Calu3 (cell line): ENCODE measurements at places on chromosomes 3 and 15. TPM values are rescaled to one million over a fixed set of nuclear protein-coding genes. Genes with fewer than 3 reads are reported as not detected.
A peak's percentile ranks its signal among the peaks of the same experiment; 100 is the strongest.

GRCh38 chr3:46212101-46212500, 4.0 kb upstream of the CCR1 start:
- DNase-seq: no peak

- peak; percentile 36 for DNase-seq
Measured at GRCh38 chr3:42079701-42080452, 11.3 kb upstream of the TRAK1 start.

DNA sequence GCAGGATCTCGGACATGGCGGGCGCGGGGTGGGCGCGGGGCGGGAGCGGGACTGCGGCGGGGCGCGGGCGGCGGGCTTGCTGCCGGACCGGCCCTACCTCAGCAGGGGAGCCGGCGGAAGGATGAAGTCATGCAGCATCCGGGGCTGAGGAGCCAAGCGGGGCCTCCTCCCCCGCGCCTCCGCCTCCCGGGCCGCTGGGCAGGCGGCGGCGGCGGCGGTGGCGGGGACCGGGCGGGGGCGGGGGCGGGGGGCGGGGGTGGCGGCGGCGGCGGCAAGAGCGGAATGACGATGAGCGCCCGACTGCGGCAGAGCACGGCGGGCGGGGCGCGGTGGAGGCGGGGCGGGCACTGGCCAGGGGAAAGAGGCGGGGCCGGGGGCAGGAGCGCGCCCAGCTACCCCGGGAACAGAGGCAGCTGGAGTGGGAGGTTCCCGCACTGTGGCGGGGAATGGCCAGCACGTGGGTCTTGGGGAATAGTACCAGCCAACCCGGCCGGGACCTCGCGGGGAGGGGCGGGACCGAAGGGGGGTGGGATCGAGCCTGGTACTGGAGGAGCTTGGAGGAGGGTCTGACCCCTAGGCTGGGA, at the start of gene CAMK2N2:
Gene CAMK2N2, minus strand, starts transcription at position 284 of the 584 bp plus-strand sequence. Its CDS starts 268 bp downstream, at position 16.
- peak; percentile 87 for DNase-seq

DNA sequence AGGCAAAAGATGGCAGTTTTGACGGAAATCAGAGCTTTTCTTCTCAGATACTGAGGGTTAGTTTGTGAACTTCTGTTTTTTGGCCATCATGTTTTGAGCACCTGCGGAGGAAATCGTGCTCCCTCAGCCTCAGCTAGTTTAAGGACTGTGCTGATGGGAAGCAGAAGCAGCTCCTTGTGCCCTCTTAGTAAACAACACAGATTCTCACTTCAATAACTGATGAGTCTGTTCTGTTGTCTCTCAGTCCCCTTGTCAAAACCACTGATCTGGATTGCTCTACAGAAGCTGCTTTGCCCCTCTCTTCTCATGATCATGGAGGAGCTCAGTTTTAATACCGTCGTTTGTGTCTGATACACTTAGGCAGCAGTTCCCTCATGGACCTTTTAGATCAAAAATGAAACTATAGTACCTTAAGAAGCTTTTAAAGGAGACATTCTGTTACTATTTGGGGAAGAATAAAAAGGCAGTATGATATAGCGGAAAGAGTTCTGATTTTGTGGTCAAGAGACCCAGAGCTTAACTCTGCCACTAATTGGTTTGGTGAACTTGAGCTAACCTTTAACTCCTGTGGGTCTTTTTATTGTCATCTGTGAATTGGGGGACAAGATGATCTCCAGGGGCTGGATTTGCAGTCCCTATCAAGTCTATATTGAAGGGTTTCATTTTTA, 152.6 kb downstream of the BBX start:
- no peak for DNase-seq

GRCh38 chr3:153274561-153274960, 112.5 kb downstream of the RAP2B start:
- no peak for DNase-seq

DNA sequence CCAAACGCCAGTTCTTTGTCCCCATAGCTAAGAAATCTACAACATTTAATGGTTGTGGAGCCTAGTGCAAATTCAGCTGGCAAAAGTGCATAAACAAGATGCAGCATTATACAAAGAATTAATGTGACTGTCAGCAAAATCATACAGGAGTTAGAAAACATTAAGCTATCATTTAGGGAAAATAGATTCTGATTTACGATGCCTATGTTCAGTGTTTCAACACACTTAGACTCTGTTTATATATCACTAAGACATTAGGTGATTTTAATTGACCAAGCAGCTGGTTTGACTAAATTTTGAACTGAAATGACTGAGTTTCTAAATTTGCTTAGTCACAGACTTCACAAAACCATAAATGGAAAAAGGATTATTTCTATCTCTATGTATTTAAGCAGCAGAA, 1076.8 kb downstream of the TBL1XR1 start:
- DNase-seq: no peak

GRCh38 chr3:169528289-169528688, 135.2 kb downstream of the MECOM start:
- no peak for DNase-seq

DNA sequence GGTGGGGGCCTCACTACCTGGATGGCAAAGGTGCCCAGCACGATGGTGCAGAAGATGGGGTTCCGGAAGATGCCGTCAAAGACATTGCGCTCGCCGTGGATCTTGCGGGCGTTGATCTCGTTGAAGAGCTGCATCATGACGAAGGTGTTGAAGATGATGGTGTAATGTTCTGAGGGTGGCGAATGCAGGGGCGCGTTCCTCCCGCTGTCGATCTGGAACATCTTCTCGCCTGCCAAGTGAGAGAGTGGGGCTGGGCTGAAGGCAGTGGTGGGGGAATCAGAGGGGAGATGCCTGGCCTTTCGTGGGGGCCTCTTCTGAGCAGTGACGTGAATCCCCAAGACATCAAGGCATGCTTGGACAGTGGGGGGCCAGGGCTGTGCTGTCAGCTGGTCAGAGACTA, 19.6 kb upstream of the SEC13 start:
- DNase-seq: no peak

DNA sequence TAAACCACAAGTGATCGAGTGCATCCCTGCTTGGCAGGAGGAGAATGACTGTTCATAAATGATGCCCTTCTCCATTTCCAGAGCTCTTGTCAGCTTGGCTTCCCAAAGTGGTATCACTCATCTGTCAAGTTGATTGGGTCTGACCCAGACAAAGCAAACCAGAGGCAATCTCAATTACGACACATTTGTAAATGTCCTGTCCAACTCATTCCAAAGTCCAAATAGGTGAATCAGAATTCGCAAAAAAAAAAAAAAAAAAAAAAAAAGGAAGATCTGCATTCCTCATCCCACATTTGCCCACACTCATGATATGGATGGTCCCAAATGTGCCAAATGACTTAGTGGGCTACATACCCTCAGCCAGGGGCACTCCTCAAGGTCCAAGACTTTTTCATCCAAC, 91.9 kb downstream of the LRRC3B start:
- no peak for DNase-seq

GRCh38 chr3:72523429-72524151, 324.7 kb downstream of the SHQ1 start:
- DNase-seq: no peak

GRCh38 chr15:75076277-75076676, 52.9 kb downstream of the PPCDC start:
- no peak for DNase-seq

DNA sequence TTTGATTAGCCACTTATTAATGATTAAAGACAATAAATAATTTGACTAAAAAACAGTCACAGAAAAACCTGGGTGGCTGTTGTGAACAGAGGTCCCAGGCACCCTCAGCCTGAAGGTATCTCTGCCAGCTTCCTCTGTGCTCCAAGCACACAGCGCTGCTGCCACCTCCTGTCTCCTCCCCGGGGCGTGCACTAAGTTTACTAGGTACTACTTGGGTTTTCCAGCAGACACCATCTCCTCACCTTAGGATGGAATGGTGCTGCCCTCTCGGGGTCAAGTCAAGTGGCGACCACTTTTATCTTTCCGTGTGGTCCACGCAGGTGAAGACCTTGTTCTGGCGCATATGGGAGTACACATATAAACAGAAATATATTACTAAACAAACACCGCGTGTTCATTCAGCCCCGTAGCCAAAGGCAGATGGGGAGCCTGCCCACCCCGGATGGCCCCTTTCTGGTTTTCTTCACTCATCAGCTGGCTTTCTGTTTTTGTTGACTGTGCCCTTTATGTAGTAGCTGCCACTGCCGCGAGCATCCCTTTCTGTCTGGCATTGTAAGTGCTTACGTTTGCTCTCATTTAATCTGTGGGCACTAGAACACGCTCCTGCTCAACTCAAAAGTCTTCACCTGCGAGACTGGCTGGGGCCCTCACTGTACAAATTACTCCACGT, 128.0 kb downstream of the LRIG1 start:
- DNase-seq: no peak

GRCh38 chr15:32825219-32825618, 107.4 kb downstream of the GREM1 start:
- no peak for DNase-seq

DNA sequence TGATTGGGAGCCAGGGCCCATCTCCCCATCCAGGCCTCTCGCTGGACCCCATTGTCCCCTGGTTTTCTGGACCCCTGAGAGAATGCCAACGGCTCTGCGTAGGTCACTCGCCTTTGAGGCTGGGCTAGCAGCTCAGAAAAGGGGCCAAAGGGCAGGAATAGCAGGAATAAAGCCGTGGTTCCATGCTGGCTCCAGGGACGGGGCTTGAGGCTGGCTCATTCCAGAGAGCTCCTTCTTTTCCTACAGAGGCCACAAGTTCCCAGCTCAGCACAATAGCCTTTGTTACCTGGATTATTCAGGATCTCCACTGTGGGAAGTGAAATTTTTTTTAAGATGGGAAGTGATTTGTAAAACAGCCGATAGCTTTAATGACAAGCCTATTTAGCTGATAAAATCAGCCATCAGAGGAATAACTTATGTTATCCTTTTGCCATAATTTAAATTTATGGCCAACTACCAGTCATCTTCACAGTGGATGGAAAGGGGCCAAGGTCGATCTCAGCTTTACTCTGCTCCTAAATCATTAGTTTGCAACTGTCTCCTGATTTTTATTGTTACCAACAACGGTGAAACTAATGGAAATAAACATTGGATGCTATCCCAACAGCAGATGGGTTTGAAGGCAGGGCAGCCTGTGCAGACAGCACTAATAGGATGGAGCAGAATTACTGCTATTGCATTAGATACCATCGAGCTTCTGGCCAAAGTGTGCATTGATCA, 124.3 kb downstream of the TMEM266 start:
- no peak for DNase-seq

- no peak for DNase-seq
Measured at GRCh38 chr15:31262143-31262530, 64.5 kb upstream of the KLF13 start.

DNA sequence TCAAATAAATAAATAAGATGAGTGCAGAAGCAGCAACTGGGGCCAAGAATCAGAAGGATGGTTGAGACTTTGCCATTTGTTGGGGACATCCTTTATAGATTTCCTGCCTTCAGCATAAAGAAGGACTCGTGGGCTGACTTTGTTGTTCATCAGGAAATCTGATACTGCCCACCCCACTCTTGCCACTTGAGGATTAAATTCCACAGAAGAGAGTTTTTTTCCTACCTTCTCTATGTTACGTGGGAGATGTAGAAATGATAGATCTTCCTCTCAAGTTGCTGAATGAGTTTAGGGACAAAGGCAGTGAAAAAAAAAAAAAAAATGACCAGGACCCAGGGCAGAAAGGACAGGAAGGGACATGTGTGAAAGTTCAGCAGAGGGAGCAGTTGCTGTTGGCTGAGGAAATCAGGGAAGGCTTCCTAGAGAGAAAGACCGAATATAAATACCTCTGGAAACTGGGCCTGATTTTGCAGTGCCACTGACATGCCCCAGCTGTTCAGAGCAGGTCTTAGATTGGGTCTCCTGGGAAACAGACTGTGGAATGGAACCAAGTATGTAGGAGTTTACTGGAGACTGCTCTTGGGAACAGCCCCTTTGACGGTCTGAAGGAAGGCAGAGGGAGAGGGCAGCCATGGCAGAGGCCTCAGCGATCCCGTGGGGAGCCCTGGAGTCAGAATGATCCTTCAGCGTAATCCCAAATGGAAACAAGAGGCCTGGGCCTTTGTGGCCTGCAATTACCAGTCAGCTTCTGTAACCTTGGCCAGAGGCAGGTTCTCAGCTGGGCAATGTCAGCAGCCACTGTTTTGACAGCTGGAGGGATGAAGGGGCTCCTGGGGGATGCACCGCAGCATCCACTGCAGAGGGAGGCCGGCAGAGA, 50.9 kb downstream of the C3orf20 start:
- no peak for DNase-seq

GRCh38 chr3:97388774-97389173, 375.8 kb upstream of the ARL6 start:
- no peak for DNase-seq

DNA sequence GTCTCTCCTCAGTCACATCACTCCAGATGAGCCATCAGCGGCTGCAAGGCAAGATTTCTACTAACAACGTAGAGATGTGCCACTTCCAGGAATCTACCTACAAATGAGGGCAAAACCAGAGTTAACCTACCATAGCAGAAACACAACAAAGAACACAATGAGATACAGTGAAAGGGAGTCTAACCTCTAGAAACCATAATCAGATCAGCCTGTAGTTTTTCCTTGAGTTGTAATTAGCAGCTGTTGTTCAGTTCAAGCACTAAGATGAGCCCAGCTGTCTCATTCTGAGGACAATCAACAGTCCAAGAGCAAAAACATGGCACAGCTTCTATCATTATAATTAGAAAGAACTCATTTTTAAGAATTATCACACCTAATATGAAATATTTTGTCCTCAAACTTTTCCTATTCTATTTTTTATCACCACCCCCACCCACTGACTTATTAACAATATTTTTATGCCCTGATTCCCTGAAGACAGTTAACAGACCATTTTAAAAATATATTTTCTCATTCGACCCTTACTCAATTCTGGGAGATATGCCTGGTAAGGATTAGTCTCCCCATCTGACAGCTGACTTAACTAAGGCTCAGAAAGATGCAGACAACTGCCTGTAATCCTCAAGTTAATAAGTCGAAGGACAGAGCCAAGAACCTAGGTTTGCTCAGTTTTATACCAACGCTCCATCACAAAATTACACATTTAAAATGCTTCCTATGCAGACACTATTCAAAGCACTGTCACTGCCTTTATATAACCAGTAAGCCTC, 50.1 kb downstream of the MAGI1 start:
- DNase-seq: no peak

Gene POU1F1
- not detected in 2 replicates for total RNA-seq

Gene FBXW12
- not detected in 2 replicates for total RNA-seq

Gene PPARG
- 81.5 and 85.8 TPM in 2 replicates for total RNA-seq

Gene MUC20
- 83.1 and 128 TPM in 2 replicates for total RNA-seq

Gene ACAN
- not detected in 2 replicates for total RNA-seq

Gene EBLN2
- 6.1 and 8.4 TPM in 2 replicates for total RNA-seq
